ENCODE measurements at places on chromosomes 1 and 21. TPM values are rescaled to one million over a fixed set of nuclear protein-coding genes. Genes with fewer than 3 reads are reported as not detected.
A peak's percentile ranks its signal among the peaks of the same experiment; 100 is the strongest.

GRCh38 chr1:234373064-234373958, at the start of gene COA6:
COA6 (plus strand) TSS chr1:234373456; CDS start chr1:234373467, 11 bp downstream.
- peak; percentile 94 for DNase-seq

- no peak for DNase-seq
Observed at GRCh38 chr1:53123453-53124140, 18.8 kb downstream of the SLC1A7 start.

DNA sequence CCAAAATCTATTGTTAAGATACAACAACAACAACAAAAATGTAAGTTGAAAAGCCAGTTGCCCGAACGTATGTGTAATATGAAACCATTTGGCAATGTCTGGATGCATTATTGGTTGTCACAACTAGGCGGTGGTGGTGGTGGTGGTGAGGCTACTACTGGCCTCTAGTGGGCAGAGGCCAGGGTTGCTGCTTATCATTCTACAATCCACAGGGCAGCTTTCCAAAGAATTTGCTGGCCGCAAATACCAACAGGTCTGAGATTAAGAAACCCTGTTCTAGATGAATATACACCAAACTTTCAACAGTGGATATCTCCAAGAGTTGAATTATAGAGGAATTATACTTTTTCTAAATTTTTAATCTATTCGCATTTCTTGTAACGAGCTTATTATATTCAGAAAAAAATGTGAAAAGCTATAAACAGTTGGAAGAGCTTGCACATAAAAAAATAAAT, 26.8 kb upstream of the ZNF697 start:
- DNase-seq: no peak

GRCh38 chr1:39395357-39395831, 96.0 kb upstream of the BMP8A start:
- no peak for DNase-seq

DNA sequence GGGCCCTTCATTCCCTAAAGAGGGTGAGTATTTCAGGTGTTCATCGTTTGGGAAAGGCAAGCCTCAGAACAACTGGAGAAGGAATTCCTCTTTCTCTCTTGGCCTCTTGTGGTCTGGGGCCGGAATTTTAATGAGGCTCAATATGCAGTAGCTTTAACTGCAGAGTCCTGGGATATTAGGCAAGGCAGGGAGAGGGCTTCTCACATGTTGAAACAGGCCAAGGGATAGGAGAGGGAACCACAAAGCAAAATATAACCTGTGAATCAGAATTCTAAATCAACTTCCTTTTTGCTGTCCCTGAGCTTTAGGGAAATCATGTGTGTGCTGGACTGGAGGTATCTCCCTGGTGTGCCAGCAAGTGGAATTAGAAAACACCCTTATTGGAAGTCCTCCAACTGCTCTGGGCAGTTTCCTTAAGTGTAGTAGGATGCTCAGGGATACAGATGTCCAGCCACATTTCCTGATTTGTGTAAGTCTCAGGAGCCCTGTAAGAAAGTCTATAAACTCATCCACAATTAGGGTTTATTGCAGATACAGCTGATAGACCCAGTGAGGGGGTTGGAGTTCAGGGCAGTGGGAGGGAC, 215.8 kb upstream of the ZRANB2 start:
- no peak for DNase-seq

GRCh38 chr1:209103092-209103491, 480.4 kb upstream of the CAMK1G start:
- no peak for DNase-seq

DNA sequence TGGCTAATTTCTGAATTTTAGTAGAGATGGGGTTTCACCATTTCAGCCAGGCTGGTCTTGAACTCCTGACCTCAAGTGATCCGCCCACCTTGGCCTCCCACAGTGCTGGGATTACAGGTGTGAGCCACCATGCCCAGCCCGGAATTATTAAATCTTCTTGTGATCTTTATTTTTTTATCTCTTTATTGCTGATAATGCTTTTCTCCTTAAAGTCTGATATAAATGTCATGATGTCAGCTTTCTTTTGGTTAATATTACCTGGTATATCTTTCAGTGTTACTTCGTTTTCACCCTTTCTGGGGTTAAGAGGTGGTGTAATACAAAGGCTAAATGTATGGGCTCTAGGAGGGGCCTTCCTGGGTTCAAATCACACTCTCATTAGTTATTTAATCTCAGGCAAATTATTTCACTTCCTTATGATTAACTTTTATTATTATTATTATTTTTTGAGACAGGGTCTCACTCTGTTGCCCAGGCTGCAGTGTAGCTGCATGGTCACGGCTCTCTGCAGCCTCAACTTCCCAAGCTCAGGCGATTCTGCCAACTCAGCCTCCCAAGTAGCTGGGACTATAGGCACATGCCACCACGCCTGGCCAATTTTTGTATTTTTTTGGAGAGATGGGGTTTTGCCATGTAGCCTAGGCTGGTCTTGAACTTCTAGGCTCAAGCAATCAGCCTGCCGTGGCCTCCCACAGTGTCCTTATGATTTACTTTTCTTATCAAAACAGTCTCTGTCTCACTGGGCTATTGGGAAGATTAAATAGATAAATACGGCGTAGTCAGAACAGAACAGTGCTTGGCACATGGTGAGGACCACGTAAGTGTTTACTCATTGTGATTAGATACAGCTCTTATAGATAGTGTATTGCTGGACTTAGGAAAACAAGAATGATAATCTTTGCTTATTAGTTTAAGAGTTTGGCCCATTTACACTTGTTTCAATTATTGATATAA, 216.5 kb downstream of the URB2 start:
- DNase-seq: no peak

DNA sequence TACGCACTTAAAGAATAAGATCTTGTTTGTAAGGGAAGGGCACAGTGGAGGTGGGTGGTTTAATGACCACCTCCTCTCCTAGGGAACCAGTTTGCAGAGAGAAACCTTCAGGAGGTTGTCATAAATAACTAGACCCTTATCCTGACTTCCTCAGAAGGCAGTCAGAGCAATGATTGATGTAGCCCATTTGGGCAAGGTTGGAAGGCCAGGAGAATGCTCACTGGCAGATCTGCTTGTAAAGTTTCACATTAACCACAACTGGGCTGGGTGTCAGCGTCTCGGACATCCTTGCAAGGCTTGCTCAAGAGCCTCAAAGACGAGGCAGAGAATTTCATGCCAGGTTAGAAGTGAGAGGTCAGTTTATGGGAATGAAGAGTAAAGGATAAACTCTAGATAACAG, 87.6 kb upstream of the TRABD2B start:
- no peak for DNase-seq

- no peak for DNase-seq
Observed at GRCh38 chr1:203169770-203170520, 5.7 kb downstream of the MYBPH start.

DNA sequence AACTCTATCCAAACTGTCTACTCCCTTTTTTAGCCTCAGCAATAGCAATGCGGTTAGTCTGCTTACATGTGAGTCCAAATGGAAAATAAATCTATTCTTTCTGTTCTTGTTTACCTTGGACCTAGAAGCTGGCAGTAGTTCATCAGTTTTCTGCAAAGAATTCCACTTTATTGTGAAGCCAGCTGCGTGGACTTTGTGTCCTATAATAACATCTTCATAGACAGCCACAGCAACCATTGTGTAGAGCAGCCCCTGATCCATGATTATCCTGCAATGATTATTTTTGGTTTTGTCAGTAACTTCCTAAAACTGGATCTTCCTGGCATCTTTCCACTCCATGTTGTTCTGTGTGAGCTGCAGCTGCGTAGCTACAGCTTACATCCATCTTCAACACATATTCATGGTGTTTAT, 408.7 kb downstream of the NUF2 start:
- peak; percentile 45 for DNase-seq

GRCh38 chr1:30353637-30354036, 369.7 kb downstream of the MATN1 start:
- no peak for DNase-seq

Gene PDIK1L
- polyA plus RNA-seq: 20.7 TPM

DNA sequence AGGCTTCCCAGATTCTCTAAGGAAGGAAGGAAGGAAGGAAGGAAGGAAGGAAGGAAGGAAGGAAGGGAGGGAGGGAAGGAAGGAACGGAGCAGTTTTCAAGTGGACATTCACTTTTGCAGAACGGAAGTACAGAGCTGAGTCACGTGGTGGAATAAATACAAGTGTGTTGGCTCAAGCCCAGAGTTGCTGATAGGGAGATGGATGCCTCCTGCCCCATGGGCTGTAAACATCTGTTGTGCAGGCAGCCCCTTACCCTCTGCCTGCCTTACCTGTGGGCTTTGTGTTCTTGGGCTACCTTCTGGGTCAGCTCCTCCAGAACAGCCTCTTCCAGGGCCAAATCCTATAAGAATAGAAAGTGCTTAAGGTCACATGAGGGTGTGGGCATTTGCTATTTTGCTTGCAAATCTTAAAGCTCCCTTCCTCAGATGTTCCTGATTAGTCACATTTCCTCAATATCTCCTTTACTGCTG, 121.7 kb downstream of the SMYD2 start:
- DNase-seq: no peak

GRCh38 chr1:45635211-45635610, 11.4 kb upstream of the CCDC17 start:
- DNase-seq: no peak

Gene COL8A2
- 1.2 TPM for polyA plus RNA-seq

- DNase-seq: no peak
Observed at GRCh38 chr1:26719205-26719604, 23.4 kb downstream of the ARID1A start.

DNA sequence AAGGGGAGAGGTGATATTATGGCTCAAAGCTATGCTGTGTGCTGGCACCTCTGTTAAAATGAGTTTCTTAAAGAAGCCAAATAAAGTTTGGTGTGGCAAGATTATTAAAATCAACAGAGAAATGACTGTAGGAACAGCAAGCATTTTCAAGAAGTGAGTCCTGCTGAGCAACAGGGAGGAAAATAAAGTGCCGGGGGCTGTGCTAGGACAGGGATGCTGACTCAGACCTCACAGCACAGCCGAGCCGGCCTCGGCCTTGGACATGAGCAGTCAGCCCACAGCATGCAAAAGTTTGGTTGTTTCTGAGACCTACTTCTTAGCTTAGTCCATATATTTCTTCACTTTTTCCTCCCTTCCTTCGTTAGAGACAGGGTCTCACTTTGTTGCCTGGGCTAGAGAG, 19.2 kb downstream of the CNIH3 start:
- no peak for DNase-seq

Gene DCST1
- polyA plus RNA-seq: 0.28 TPM
